ENCODE measurements at places on chromosomes 11 and 22. TPM values are rescaled to one million over a fixed set of nuclear protein-coding genes. Genes with fewer than 3 reads are reported as not detected.

The ACR gene
- total RNA-seq, result not detected

The RAG1 gene
- total RNA-seq, result 0.76 TPM

The ZP1 gene
- not detected for total RNA-seq

The PTPN5 gene
- total RNA-seq, result not detected

The SLC5A1 gene
- not detected for total RNA-seq

The SLC29A2 gene
- total RNA-seq, result 0.76 TPM
